ENCODE measurements at places on chromosomes 4 and X.

GRCh38 chr4:189506080-189506479 is 434.6 kb upstream of the FRG1 start:
- DNase-seq = no peak

DNA sequence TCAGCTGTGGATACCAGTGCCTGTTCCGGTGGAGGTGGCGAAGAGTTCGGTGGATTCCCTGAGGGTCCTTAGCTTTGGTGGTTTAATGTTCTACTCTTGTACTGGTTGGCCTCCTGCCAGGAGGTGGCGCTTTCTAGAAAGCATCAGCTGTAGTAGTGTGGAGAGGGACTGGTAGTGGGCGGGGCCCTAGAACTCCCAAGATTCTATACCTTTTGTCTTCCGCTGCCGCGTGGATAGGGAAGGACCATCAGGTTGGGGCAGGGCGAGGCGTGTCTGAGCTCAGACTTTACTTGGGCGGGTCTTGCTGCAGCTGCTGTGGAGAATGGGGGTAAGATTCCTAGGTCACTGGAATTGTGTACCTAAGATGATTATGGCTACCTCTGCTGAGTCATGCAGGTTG is 390.3 kb downstream of the FAM47A start:
- DNase-seq = no peak

GRCh38 chr4:83782591-83782990 is 246.7 kb downstream of the GPAT3 start:
- DNase-seq = no peak

- DNase-seq = no peak
Observed at GRCh38 chr4:5988086-5988845, 30.0 kb downstream of the C4orf50 start.

GRCh38 chr4:169236873-169237626 is 33.7 kb downstream of the SH3RF1 start:
- DNase-seq = no peak

DNA sequence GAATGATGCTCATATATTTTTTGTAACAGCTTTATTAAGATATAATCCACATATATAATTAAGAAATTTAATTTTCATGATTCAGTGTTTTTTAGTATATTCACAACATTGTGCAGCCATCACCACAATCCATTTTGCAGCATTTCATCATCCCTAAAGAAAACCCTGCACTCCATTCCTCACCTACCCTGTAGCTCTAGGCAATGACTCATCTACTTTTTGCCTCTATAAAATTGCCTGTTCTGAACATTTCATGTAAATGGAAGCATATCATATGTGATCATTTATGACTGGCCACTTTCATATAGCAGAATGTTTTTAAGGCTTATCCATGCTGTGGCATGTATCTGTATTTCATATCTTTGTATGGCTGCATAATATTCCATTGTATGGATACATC is 339.9 kb downstream of the MAPK10 start:
- DNase-seq = peak; percentile 18

DNA sequence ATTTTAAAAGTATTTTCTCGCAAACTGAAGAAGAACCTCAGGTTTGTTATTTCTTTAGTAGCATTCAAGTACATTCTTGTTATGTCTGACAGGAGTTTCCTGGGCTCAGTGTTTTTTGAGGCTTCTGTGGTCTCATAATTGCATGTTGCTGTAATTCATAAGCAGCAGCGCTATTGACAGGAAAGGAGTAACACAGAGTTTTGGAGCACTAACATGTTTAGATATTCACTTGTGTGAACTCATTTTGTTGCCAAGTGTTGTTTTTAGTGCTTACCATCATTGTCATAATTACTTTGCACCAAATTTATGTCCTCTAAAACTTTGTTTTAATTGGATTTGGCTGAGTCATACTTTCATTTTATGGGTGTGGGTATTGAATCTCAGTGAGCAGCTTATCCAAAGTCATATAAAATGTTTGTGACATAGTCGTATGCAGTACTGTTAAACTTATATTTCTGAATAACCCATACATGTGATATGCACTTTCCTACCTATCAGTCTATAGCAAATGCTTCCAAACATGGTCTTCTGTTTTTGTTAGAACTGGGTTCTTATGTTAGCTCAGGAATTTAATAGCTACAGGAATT is 358.7 kb upstream of the CTSO start:
- peak; percentile 7 for DNase-seq

DNA sequence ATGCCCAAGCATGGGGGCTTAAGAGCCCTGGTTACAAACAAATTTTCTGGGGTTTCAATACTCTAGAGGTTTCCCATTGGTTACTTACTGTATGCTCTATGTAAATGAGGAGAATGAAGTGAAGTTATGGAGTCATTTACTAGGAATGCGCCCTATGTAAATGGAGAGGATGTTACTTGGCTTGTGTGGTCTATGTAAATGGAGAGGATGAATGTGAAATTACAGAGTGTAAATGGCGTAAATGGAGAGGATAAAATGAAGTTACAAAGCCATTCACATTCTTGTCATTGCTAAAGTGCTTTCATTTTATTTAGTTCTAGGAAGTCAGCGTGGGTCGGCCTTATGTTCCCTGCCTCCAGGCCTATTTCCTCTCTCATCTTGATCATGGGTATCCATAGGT is 810.5 kb upstream of the ADGRL3 start:
- DNase-seq = no peak

DNA sequence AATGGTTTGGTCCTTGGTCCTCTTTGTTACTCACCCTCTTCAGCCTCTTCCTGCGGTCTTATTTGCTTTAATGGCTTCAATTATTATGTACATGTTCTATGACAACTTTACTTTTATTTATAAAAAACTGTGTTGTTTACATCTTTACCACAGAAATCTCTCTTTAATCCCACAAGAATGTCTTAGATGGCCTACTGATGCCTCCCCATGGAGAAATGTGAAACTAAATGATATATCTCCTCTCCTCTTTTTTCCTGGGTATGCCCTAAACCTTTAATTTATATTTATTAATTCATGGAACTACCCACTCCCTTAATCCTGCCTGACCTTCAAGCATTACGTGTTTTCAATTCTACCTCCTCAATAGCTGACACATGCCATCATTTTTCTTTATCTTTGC is 573.2 kb downstream of the CENPC start:
- DNase-seq = no peak

GRCh38 chr4:140136509-140136908 is 17.5 kb downstream of the MAML3 start:
- DNase-seq = peak; percentile 77

GRCh38 chr4:58275856-58276255 is 1165.7 kb upstream of the IGFBP7 start:
- no peak for DNase-seq

GRCh38 chr4:159009521-159009920 is 93.4 kb upstream of the RAPGEF2 start:
- peak; percentile 15 for DNase-seq

DNA sequence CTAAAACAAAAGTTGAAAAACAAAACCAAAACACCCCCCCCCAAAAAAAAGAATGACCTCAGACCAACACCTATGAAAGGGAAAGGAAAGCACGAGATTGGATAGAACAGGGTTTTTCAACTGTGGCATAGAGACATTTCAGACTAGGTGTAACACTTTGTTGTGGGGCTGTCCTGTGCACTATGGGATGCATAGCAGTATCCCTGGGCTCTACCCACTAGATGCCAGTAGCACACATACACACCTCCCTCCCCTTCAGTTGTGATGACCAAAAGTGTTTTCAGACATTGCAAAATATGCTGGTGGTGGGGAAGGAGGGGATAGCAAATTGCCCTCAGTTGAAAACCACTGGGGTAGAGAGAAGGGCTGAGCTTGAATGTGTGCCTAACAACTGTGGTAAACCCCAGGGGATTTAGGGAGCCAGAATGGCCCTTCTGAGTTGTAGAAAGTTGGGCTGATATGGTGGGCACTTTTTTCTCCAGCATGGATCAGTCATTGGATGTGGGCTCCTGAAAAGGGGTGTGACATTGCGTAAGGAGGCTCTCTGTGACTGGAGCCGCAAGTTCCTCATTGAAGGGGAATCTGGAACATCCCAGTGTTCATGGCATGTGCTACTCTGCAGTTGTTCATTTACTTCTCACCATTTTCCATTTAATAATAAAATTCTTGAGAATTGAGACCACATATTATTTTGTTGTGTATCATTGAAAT is 8.8 kb upstream of the GEMIN8 start:
- no peak for DNase-seq

DNA sequence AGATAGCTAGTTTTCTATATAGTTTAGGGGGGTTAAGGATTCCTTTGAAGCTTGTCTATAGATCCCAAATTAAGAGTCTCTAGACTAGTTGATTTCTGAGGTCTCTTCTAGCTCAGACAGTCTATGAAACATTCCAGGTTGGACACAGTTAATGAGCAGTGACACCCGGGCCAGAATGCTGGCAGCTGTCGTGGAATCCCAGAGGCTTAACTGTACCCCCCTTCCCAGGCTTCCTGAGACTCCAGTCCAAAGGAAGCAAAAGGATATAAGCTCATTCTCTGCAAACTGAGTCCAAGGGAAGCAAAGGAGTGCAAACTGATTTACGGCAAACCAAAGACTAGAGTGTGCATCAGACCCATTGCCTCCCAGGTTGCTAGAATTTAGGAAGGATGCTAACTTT is 62.9 kb downstream of the DCX start:
- DNase-seq = no peak

DNA sequence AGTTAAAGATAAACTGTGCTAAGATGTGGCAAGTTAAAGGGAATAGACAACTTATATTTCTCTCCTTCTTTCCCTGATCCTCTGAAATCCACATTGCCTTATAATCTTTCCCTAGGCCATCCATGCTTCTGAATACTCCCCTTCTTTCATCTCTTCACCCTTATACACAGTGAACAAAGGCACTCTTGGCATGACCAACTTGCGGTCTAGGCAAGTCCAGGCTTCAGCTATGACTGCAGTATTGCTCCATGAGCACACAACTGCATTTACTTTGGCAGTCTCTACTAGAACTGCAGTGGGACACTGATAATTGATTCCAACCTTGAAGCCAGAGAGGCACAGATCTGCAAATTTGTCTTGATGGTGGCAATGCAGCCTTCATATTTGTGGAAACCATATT is 24.2 kb upstream of the UBA6 start:
- peak; percentile 33 for DNase-seq

- DNase-seq = no peak
Observed at GRCh38 chrX:5648941-5649568, 579.6 kb downstream of the NLGN4X start.

- no peak for DNase-seq
Observed at GRCh38 chrX:129731228-129731627, 7.6 kb upstream of the XPNPEP2 start.

GRCh38 chr4:985123-985830 is 1.6 kb upstream of the IDUA start:
- no peak for DNase-seq

GRCh38 chr4:26051240-26051639 is 137.2 kb downstream of the SMIM20 start:
- no peak for DNase-seq
